Progenitor cell of endocrine pancreas (in vitro differentiated cells): ENCODE measurements at places on chromosomes 4 and X. TPM values are rescaled to one million over a fixed set of nuclear protein-coding genes. Genes with fewer than 3 reads are reported as not detected.

- no peak for DNase-seq
These were observed 189.8 kb upstream of the HHIP start for GRCh38 chr4:144456196-144456595.

DNA sequence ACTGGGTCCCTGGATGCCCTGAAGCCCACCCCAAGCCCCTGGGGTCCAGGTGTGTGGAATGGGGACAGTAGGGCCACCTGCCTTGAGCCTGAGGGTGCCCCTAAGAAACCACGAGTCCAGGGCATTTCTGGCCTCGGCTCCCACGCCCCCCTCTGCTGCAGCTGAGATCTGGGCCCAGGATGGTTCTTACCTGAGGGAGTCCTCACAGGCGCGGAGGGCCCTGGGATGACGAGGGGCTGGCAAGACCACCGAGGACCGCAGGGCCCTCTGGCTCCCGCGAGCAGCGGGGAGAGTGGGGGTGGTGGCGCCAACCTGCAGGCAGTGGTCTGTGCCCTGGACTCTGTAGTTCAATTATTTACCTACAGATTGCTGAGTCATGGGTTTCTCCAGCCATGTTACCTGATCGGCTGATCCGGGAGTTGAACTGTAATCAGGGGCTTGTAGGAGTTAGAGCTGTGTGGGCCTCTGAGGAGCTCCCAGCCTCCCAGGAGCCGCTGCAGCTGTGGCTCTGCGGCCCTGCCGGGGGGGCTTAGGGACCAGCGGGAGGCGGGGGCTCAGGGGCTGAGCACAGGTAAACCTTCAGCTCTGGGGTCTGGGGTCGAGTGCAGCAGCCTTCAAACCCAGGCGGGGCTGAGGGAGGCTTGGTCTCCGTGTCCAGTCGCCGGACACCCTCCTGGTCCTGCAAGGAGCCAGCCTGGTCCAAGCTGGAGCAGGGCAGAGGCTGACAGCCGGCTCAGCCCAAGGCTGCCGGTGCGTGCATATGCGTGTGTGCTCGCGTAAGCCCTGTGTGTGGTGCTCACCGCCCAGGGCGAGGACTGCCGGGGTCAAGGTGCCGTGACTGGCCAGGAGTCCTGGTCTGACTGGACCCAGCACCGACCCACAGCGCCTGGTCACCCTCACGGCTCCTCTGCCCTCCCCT is at the start of gene SLC26A1:
Gene SLC26A1 (minus strand): TSS at position 294 of the 919 bp plus-strand sequence. CDS start 1,701 bp downstream, outside the sequence.
- no peak for DNase-seq

DNA sequence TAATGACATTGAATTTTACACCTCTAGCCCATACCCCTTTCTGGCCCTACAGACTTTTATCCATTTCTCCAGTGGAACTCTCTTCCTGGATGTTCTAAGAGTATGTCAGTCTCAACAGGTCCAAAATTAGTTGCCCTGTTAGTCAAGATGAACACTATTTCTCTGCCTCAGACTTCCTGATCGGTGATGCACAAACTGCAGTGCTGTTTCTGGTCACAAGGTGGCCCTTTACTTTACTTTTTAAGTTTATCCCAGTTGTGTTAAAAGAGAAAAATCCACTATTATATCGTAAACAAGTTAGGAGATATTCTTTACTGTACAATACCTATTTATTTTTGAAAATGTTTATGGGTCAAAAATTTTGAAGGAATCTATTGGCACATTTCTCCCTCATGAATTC is 13.1 kb downstream of the TCEAL7 start:
- no peak for DNase-seq

DNA sequence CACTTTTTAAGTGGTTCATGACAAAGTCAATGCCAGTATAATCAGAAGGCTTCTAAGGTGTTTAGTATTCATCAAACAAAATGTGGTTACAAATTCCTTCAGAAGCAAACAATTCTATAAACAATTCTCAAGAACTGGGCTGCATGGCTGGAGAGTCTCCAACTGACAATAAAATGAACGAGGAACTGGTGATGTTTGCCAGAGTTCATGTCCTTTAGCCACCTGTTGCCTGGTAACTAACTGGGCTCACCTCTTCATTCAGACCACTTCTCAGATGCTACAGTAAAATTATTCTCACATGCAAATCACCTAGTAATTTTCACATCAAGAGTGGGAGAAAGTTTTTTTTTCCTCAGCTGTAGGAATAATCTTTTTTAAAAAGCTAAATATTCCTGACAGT is 53.3 kb downstream of the CAMK2D start:
- DNase-seq = no peak

DNA sequence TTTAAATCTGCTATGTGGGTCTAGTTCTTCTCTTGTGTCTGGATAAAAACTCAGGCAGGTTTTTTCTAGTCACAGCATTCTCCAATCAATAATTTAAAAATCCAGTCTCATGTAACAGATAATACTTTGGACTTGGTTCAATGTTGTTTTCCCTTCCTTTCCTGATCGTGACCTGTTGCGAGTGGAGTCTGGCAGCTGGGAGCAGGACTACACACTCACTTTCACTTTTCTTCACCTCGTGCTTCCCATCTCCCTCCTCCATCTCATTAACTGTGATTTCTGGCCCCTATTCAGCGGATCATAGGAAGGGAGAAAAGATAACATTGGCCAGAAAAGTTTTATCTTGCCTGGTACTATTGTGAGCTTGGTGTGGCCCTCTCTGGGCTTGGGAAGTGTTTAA is 96.6 kb upstream of the GATB start:
- DNase-seq = no peak

DNA sequence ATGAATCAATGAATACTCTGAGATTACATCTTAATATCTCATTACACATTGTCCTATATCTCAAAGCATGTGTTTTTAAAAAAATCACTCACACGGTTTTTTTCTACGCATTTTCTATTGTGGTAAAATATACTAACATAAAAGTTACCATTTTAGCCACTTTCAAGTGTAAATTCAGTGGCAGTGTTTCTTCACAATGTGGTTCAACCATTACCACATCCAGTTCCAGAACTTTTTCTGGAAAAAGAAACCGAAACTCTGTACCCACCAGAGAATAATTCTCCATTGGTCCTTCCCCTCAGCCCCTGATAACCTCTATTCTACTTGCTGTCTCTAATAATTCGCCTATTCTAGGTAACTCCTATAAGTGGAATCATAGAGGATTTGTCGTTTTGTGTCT is 35.3 kb upstream of the ACSL1 start:
- DNase-seq = no peak

- no peak for DNase-seq
These were observed 4.3 kb downstream of the CCNA2 start for GRCh38 chr4:121819216-121819965.

DNA sequence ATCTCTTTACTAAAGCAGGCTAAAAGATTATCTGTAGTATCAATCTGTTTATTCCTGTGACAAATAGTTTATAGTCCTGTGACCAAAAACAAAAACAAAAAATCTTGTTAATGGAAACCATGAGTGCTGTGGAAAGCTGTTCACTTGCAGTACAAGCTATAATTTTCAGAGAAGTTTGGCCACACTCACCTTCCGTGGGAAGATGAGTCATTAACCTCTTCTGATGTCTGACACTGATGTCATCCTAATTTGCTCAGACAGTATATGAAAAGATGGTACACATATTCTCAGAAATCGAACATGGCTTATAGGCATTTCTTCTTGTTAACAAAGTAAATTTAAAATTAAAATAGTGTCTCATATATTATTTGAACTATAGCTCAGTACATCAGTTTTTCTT is 19.9 kb upstream of the ENPP6 start:
- no peak for DNase-seq

SLIT2 gene
- 11.6 and 13.1 TPM in 2 replicates for total RNA-seq

VCX3B gene
- total RNA-seq = not detected in 2 replicates

ZXDA gene
- 0.67 and 0.93 TPM in 2 replicates for total RNA-seq

ARHGAP10 gene
- 11.0 and 13.1 TPM in 2 replicates for total RNA-seq
